ENCODE measurements at places on chromosomes 16 and 17. TPM values are rescaled to one million over a fixed set of nuclear protein-coding genes. Genes with fewer than 3 reads are reported as not detected.

- H3K4me3 ChIP-seq: no peak overlapping the region
- no peaks in the 10 kb centered on the region for H3K27me3 ChIP-seq
- no peak for DNase-seq
Measured at GRCh38 chr17:32746280-32746679, 130.6 kb downstream of the MYO1D start.

The SCGB1C2 gene
- total RNA-seq: not detected

The TMEM88 gene
- total RNA-seq: 3.7 TPM

DNA sequence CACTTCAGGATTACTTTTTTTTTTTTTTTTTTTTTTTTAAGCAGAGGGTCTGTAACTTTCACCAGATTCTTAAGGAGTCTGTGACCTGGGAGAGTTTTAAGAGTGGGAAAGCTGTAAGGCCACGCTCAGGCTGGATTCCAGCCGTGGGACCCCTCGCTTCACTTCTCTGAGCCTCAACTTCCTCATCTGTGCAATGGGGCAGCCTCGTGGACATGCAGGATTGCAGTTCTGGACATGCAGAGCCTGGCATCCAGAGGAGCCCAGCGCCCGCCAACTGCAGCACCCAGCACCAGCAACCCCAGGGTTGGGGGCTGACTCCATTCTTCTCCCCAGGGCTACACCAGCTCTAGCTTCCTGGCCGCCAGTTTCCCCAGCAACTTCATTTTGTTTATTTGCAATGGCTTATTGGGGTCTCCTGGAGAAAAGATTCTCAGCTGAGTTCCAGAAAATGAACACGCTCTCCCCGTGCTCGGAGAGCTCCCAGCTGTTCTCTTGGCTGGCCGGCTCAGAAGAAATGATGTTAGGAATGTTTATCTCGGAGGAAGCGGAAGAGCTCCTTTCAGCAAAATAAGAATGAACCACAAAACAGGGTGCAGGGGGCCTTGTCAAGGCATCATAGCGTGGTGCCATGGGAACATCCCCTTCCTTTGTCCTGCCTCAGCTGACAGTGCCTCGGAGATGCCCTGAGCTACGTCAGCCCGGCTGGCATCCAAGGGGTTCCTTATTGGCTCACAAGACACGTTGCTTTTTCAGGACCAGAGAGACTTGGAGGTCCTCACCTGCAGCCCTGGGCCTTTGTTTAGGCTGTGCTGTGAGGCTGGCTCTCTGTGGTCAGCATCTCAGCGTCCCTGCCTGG is 22.9 kb upstream of the ZCCHC14 start:
- no peaks in the 10 kb centered on the region for H3K4me1 ChIP-seq
- no peak overlapping the region for H3K4me3 ChIP-seq
- DNase-seq: no peak

The SLC16A13 gene
- 15.8 TPM for total RNA-seq

The UBTF gene
- 200 TPM for total RNA-seq

- no peak overlapping the region for H3K4me3 ChIP-seq
- DNase-seq: no peak
- H3K27me3 ChIP-seq: peaks cover 7% of the 10 kb centered on the region
- no peak overlapping the region for H3K27ac ChIP-seq
- no peaks in the 10 kb centered on the region for H3K4me1 ChIP-seq
Measured at GRCh38 chr17:51685287-51685909, 425.1 kb downstream of the UTP18 start.
